ENCODE measurements at places on chromosomes 11 and 22. TPM values are rescaled to one million over a fixed set of nuclear protein-coding genes. Genes with fewer than 3 reads are reported as not detected.

DNA sequence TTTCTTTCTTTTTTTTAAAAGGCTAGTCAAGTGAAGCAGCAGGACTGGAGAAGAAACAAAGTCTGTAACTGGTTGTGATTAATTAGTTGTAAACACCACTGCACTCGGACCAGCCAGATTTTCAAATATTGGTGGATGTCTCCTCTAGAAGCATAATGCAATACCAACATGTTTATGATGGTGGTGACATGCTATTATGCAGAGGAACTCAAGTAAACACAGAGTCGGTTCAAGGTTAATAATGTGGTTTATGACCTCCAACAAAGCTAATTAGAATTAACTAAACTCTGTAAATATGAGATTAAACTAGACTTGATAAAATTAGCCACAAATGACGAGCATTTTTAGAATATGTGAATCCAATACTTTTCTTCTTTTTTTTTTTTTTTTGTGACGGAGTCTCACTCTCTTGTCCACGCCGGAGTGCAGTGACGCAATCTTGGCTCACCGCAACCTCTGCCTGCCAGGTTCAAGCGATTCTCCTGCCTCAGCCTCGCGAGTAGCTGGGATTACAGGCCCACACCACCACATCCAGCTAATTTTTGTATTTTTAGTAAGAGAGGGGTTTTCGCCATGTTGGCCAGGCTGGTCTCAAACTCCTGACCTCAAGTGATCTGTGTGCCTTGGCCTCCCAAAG is 11.8 kb upstream of the AGBL2 start:
- no peak for DNase-seq

DNA sequence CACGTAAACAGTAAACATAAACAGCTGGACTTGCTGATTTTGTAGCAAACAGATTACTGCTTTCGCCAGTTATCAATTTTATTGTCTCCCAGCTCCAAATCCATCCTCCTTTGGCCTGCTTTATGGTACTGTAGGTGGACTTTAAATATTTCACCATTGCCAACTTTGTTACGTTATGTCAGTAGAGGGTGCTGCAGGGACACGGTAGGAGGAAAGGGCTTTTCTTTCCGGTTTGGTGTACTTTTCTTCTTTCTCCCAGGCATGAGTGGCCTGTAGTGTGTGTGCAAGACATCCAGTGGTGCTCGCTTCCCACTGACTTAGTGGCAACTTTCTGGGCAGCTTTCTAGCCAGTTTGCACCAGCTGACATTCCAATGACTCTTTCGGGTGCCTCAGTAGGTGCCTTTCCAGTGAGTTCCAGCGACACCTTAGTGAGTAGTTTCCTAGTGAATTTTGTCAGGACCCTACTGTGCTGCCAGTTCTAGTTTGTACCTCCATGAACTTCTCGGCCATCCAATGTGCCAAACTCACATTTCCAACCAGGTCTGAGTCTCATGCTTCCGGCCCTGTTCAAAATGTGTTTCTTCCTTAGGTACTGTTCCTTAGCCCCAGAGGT is 267.6 kb upstream of the TENM4 start:
- DNase-seq, result no peak

Gene RIMBP3C
- total RNA-seq, result 0.38 TPM

Gene MS4A15
- total RNA-seq, result not detected

Gene LRRC74B
- not detected for total RNA-seq

All from chondrocyte (in vitro differentiated cells).